Activated CD8-positive, alpha-beta memory T cell treated with anti-CD3 and anti-CD28 coated beads for 24 hours (primary cell): ENCODE measurements at places on chromosomes 3 and 15.
A peak's percentile ranks its signal among the peaks of the same experiment; 100 is the strongest.

DNA sequence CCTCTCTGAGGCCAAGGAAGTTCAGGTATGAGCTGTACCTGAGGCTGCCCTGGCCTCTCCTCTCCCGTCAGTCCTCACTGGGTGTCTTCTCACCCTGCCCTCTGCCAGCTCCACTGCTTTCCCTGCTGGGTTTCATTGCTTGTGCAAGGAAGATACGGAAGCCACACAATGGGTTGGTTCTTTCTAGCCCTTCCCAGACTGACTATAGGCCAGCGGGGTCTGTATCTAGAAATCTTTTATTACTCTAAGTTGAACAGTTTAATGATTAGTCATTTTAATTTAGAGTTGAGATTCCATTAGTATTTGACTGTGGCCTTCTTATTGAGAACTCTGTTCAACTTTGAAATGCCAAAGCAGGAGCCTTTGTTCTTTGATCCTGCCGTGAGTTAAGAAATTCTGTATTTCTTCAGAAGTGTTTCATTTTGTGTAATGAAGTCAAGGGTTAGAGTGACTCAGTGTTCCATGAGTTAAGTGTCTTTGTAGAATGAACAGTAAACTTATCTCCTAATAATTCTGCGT lies 16.2 kb downstream of the C3orf62 start:
- DNase-seq, result no peak

- DNase-seq, result no peak
Measured at GRCh38 chr3:115478359-115478758, 145.0 kb upstream of the GAP43 start.

DNA sequence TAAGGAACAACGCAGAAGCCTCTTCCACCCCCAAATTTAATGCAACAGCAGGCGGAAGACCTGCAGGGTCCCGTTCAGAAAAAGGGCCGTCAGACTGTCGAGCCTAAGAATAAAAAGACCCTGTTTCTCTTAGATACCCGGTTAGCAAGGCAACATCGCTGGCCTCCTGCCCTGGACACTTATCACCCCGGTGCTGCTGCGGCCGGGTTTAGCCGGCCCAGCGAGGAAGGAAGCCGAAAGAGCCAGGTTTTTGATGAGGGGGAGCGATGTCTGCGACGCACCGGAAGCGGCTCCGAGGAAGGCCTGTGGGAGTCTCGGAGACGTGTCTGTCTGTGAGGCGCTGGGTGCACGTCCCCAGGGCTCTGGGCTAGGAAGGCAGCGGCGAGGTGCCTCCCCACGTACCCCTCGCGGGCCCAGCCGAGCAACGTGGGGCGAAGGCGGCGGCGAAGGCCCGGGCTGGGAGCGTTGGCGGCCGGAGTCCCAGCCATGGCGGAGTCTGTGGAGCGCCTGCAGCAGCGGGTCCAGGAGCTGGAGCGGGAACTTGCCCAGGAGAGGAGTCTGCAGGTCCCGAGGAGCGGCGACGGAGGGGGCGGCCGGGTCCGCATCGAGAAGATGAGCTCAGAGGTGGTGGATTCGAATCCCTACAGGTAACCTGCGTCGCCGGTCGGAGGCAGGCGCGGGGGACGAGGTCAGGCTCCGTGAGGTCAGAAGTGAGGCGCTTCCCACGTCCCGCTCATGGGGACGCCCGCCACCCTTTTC lies at the start of gene UBA5:
TSS of gene UBA5 (plus strand) at position 278 of the 759 bp plus-strand sequence. CDS start at position 487, 209 bp downstream.
- peak; percentile 90 for DNase-seq

DNA sequence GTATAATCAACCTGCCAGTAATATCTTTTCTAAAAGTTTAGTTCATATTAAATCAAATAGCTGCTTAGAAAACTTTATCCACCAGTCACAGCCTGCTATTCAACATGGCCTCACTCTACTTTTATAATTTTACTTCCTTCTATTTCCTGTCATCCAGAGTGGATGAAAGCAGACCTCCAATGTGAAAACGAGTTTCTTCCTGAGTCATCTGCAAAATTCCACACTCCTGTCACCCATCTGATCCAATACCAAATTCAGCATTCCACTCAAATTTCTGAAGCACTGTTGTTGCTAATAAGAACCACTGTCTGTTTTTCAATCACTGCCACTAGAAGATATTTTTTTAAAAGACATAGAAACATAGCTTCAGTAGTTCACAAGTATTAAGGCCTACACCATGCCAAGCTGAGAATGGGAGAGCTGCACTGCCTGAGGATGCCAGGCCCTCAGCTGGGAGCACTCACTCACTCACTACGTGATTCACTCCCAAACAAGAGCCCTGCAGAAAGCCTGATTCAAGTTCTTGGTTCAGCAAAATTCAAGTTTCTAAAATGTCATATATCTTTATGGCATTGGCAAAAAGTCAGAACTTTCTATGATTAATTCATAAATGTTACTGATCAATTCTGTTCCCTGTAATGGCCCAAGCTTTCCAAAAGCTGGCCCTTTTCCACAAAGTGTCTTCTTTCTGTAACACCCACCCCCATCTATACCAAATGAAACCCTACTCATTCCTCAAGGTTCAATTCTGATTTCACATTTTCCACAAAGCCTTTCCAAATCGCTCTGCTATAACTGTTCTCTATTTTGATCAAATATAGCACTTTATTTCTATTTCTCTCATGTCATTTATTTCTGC lies 82.9 kb downstream of the FSIP1 start:
- DNase-seq, result no peak

DNA sequence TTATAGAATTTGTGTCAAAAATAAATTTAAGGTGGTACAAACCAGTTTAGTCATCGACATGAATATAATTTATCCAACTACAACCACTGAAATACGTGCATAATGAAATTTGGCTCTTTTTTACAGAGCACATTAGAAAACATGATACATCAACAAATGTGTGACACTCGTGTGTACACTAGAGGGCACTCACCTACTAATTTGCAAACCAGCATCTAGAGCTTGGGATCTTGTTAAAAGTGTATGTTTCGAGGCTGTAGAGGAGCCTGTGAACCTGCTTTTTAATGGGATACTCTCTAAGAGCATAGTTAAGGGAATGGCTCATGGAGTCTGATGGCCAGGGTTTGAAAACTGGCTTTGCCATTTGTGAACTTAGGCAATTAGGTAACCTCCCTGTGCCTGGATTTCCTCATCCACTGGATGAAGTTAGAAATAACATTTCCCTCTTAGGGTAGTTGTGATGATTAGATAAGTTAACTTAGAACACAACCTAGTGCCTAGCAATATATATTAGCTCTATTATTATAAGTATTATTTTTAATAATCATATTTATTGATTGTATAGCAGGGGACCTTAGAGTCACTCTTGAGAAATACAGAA lies 8.8 kb upstream of the CPOX start:
- DNase-seq, result no peak

DNA sequence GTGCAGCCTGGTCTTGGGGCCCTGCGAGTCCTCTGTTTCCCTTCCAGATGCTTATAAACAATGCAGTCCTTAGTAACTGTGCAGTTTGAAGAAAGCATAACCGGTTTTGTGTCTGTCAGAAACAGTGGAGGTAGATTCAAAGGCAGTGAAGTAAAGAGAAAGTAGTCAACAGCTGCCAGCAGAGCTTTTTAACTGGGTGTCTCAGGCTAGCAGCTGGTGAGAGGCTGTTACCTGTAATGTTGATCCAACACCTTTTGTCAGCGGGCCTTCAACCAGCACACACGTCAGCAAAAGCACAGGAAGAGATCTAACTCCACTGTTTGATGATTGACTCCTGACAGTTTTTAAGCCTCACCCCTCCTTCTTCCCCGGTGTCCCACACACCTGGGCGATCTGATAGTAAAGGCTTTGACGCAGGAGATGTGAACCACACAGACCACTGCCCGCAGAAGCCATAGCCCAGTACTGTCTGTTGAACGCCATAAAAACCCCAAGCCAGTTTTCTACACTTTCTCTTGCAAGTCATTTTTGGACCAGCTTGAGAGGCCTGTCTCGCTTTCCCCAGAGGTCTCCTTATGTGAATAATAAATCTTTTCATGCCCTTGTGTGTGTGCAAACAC lies 178.0 kb downstream of the FMN1 start:
- no peak for DNase-seq

- no peak for DNase-seq
Measured at GRCh38 chr3:178526291-178526690, 9.9 kb upstream of the KCNMB2 start.

DNA sequence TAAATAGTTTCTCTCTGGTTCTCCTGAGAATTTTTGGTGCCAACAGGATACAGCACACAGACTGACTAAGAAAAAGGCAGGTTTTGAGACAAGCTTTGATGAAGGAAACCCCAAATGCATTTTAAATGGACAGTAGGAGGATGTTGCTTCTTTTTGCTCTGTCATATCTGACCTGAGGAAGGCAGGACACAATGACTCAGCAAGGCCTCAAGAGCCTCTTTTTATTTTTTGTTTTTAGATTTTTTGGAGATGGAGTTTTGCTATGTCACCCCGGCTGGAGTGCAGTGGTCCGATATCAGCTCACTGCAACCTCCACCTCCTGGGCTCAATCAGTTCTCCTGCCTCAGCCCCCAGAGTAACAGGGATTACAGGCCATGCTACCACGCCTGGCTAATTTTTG lies 16.9 kb upstream of the KNG1 start:
- no peak for DNase-seq

DNA sequence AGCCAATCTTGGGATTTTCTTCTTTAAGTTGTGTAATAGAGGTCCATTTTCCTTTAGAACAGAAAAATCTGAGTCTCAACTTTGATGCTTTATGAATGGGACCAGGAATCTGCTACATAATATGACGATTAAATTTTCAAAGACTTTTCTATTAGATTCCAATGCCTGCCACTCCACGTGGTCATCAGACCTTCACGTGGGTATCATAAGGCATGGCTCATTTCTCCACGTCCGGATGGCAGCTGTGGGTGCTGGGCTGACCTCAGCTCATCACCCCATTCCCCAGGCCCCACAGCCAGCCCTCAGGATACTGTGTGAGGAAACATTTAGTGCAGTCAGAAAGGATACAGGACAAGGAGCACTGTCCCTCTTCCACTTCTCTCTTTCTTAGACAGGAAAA lies 159.7 kb downstream of the SEMA6D start:
- no peak for DNase-seq

- no peak for DNase-seq
Measured at GRCh38 chr3:107791027-107791426, 268.3 kb downstream of the BBX start.

DNA sequence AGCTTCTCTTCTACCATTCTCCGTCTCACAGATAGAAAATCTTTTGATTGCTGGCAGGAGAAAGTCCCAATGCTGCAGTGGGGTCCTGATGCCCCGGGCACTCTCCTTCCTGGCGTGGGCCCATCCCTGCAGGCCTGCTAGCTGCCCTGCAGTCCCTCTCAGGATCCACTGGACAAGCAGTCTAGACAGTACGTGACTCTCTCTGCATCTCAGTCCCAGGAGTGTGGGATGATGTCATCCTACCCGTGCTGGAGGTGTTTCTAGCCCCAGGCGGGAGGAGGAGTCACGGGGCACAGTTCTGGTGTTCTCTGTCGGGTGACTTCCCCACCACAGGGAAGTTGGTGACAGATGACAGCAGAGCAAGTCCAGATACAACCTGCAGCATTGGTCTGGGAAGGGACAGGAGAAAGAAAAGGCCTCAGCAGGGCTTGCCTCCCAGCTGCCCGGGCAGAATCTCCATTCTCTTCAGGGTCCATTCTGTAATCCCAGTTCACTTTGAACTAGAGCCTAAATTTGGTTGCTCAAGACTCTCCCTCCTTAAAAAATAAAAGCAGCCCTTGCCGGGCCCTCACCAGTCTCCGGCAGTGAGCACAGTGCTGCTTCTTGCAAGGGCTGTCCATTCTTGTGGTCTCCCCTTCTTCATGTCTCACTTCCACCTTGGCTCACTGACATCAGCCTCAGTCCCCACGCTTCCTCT lies 30.6 kb downstream of the SLC28A1 start:
- DNase-seq, result peak; percentile 63

- no peak for DNase-seq
Measured at GRCh38 chr15:29518442-29518841, 248.8 kb upstream of the NSMCE3 start.

- no peak for DNase-seq
Measured at GRCh38 chr3:128367761-128368160, 98.9 kb downstream of the DNAJB8 start.

DNA sequence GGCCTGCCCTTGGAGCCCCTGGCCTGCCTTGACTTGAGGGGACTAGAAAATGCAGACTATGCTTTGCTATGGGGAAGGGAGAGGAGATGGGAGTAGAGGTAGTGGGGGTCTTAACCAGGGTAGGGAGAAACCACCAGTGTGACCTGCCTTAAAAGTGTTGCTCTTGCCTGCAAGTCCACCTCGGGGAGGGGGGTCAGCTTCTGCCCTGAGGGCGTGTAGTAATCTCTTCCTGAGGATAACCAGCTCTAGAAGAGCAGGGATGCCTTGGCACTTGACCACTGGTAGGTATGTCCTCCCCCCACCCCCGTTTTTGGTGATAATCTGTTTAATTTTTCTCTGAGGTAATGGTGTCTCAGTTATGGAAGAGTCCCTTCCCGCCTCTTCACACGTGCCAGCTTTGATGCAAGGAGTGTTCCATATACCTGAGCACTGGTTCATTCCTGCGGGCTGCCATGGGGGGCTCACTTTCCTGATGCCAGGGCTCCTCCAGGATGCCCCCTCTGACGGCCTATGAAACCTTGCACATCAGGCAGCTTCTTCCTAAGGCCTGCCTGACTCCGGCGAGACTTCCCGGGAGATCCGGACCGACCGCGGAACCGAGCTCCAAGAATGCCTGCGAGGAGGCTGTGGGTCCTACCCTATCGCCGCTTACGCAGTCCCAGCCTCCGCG lies 780 bp upstream of the P4HTM start:
- DNase-seq, result no peak

DNA sequence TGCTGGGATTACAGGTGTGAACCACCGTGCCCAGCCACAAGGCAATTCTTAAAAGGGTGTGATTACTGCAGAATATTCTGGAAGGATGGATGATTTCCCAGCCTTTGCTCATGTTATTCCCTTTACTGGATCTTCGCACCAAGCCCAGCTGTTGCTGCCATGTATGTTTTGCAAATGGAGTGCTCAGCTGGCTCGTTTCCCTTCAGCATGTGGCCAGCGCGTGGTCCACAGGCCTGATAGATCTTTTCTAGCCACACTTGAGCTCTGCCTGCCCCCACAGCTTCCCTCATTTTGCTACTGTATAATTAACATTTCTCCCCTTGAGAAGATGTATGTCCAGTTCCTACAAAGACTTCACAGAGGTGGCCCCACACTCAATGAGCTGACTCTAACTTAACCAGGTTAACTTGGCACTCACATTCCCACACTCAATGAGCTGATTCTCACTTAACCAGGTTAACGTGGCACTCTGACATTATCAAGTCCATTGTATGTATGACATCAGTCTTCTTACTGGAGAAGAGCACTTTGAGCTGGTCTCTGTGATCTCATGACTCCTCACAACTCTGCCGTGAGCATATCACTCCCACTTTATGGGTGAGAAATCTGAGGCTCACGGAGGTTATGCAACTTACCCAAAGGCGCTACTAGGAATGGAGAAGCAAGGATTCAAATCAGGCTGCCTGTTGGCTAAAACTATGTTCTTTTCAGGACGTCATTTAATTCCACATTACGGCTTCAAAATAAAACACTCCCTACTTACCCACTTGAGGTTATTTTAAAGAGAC lies 49.2 kb downstream of the TM4SF4 start:
- DNase-seq, result no peak

DNA sequence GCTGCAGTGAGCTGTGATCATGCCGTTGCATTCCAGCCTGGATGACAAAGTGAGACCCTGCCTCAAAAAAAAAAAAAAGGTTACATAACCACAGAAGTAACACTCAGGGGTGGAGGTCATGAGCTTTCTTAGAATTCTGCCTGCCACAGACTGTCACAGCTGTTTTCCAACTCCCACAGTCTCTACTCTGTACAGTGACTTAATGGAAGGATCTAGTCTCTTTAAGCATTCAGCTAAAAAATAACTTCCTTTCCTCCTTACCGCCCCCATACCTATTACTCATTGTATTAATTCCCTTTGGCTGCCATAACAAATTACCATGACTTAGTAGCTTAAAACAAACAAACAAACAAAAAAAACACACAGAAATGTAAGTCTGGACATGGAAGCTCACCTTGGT lies 99.6 kb upstream of the UBE2E1 start:
- no peak for DNase-seq
